ENCODE measurements at places on chromosomes 7 and 10.

DNA sequence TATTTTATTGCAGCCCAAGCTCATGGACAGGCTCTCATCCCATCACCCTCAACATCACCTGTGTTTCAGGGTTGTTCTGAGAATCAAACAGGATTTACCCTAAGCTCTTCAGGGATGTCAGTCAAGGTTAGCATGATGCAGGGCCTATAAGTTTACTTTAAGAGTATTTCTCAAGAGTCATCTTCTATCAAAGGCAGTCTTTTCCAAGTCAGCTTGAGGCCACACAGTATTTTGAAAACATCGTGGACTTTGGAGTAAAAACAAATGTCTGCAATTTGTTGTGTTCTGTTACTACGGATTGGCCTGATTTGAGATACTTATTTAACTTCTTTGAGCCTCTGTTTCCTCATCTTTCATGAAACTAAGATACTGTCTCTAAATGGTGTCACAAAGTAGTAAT lies 42.0 kb upstream of the NRP1 start:
- DNase-seq: no peak

GRCh38 chr7:29975561-29975960 lies 14.0 kb downstream of the SCRN1 start:
- DNase-seq: no peak

GRCh38 chr7:356087-356486 lies 66.1 kb downstream of the FOXL3 start:
- DNase-seq: no peak

DNA sequence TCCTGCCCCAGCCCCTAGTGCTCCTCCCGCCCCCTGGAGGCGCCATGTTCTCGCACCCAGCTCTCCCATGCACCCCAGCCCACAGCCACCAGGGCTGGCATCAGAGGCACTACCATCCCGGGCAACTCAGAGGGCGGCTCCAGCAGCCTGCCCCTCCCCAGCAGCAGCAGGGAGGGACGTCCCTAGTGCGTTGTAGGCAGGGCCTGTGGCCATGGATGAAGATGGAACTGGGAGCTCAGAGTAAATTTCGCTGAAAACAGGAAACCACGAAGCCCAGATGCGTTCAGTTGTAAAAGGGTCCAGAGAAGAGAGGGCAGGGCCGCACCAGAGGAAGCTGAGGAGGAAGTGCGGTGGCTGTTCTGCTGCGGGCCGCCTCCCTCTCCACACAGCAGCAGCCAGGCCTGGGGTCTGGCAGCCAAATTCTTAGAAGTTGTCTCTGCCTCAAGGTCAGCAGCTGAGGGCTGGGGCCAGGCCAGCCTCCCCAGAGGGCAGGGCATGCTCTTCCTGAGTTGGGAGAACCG lies 24.6 kb downstream of the VSIR start:
- DNase-seq: peak; percentile 58

DNA sequence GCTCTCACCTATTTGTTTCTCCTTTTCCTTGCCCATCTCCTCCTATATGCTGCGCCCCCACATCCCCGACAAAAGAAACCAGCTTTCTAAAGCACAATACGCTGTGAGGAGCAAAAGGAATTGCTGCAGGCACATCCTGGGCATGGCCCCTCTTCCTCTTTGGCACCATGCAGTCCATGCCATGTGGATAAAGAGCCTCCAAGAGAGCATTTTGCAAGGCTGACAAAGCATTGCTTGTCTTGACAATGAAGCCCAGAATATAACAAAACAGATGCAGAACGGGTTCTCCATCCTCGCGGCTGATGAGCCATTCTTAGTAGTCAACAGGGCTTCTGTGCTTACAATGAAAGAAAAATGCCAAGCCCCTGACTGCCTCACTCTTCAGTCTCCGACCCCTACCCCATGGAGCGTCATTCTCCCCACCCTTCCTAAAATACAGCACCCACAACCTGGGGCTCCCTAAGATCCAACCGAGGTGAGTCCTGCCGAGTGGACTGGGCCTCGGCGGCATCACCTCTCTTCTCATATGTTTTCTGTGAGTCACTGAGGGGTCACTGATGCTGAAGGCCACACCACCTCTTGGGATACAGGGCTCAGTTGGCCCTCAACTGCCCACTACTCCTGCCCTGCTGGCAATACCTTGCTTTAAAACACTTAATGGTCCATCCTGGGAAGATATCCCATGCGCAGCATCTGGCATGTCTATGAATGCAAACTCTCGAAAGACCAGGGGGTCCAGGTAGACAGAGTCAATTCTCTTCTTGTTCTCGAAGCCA lies 47.5 kb downstream of the GSDME start:
- no peak for DNase-seq

DNA sequence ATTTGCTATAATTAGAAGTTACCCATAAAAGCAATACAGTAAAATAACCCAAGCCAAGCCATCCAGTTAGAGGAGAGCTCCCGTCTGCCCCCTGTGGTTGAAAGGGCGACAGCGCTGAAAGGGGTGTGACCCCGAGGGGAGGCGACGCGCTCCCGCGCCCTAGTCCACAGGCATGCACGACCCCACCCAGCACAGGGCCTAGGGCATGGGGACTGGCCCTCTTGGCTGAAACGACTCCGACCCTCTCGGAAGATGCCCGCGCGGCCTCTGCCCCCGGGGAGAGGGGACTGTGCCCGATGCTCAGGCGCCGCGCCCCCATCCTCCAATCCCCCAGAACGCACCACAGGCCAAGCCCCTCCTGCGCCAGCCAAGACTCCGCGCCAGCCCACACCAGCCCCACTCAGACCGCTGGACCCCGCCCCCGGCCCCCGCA lies 64.0 kb downstream of the CSGALNACT2 start:
- peak; percentile 62 for DNase-seq

DNA sequence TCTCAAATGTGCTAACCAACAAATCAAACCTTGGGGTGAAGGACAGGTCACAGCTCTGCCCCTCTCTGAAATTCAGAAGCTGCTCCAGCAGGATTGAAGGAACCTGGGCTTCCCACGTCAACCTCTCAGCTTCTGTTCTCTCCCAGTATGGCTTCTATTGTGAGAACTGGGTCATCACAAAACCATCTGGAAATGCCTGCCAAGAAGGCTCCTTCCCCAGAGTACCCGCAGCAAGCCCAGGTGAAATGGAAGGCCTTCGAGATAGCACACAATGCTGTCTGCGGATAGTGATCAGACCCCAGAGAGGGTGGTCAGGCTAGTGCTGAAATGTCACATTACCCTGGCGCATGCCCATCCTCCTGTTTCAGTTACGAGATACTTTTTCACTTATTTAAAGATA lies 16.4 kb upstream of the PROSER2 start:
- DNase-seq: no peak

- DNase-seq: no peak
Measured at GRCh38 chr10:112394475-112394875, 20.6 kb downstream of the ACSL5 start.

GRCh38 chr7:22601408-22601807 lies 101.4 kb upstream of the STEAP1B start:
- DNase-seq: no peak

DNA sequence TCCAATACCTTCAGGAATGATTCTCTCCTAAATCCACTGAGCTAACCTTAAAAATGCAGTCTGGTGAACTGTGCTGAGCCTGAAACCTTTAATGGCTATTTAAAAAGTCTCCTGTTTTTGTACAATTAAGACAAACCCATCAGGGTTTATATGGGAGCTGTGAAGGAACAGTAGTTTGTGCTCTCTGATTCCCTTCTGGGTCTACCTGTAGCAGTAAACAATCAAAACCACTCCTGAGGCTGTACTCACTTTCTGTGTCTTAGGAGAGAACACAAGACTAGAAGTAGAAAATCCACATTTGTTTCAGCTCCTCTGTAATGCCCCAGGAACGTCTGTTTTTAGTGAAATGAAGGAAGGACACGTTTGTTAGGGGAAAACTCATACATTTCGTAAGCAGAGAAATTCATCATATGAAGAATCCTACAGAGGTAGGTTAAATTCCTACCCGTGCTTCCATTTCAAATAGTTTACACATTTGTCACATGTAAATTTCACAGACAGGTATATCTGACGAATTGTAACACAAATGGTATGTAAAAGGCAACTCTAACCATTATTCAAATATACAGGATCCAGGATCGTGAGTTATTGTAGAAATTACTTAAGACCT lies 2.6 kb downstream of the CUX1 start:
- DNase-seq: no peak

GRCh38 chr10:67550838-67551402 lies 145.1 kb downstream of the CTNNA3 start:
- DNase-seq: no peak

DNA sequence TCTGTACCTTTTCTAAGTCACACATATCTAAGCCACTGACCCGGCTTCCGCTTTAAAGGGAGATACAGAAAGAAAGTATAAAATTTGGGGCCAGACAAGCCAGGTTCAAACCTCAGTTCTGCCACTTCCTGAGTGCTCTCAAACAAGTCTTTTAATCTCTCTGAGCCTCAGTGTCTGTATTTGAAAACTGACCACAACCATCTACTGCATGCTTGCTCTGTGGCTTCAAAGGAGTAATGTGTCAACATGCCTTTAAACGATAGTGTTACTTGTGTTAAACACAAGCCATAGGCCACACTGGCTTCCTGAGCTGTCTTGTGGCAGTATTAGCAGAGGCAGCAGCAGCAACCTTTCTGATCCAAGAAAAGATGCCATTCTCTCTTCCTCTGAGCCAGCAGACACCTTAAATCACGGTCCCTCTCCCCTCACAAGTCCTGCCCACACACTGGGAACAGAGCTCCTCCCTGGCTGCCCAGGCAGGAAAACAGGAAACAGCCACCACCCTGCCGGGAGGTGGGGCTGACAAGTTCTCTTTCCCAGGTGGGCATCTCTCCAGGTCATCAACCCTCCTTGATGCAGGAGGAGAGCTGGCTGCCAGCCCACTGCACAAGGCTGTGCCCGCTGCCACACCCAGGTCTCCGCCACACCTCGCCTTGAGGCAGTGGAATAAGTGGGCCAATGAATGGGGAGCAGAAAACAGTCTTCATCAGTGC lies 10.7 kb downstream of the HIP1 start:
- no peak for DNase-seq

- DNase-seq: no peak
Measured at GRCh38 chr7:141463986-141464385, 87.2 kb upstream of the AGK start.

DNA sequence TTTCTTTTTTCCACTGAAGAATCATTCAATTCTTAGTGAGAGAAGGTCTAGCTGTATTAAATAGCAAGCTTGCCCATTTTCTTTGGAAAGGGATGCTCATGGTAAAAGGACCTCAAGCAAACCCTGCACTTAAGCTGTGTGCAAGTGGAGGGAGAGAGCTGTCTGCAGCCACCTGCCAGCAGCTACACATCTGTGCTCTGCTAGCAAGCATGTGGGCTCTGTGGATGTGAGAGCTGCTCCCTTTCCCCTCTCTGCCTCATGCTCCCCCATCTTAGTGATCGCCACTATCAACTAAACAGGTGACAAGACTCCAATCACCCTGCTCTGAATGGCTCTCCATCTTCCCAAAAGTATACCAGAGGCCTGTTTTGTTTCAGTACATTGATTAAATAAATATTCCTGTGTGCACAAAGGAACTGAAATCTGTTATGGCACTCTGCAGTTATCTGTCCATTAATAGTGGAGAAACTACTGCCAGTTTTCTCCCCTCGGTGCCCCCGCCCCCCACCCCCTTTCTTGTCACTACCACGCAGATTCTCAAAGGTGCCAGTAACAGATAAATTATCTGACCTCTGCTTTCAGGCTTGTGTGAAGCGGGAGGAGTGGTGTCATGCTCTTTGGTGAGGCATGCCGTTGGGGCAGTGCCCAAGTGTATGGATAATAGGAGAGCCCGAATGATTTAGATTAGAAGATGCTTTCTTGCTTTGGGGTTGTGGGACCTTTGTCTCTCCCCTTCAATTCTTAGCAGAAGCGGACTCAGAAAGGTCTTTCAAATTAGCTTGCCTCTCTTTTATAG lies 26.4 kb downstream of the AUTS2 start:
- no peak for DNase-seq

DNA sequence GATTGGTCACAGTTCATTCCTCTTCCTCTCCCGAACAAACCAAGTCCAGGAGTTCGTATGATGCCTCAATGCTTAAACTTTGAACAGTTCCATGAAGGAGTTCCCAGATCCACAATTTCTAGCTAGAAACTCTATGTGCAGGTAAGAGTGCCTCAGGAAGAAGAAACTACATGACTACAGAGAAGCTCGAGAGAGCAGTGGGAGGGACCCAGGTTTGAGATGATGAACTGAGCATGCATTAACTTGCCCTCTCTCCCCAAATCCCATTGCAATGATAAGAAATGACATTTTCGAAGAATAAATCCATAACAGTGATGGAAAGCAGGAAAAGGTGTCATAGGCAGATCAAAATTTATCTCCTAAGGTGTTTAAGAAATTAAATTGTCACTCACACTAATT lies 140.6 kb upstream of the JCAD start:
- DNase-seq: no peak

DNA sequence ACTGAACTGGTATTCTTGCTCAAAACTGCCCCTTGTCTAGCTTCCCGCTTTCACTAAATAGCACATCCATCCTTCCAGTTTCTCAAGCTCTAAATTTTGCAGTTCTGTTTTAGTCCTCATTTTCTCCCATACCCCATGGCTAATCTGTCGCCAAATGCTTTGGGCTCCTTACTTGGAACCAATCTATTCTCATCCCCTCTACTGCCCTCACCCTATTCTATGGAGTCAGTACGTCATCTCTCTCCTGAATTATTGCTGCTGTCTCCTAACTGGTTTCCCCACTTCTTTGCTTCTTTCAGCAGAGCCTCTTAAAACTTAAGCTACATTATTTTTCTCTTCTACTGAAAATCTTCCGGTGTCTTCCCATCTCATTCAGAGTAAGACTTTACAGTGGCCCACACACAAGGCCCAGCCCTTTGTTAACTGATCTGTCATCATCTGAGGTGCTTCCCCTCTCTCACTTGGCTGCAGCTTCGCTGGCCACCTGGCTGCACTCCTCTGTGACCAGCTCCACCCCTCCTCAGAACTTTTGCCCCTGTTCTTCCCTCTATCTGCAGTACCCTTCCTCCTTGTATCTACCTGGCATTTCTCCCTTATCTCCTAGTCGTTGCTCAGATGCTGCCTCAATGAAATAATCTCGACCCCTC lies 9.9 kb downstream of the STARD3NL start:
- DNase-seq: no peak

DNA sequence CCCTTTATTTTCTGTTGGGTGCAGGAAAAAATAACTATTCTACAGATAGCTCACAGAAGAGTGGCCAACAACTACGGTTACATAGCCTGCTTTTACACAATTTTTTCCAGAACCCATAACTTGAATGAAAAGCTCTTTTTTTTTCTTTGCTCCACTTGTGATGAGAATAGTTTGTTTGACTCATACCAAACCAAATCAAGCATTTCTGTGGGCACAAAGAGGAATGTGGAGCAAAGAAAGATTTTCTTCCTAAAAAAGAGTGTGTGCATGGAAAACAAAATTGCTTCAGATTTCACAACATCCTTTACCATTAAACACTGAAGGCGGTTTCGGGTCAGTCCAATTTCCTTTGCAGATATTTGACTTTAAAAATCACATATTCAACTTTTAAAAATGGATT lies 54.8 kb upstream of the RAB11FIP2 start:
- DNase-seq: no peak

DNA sequence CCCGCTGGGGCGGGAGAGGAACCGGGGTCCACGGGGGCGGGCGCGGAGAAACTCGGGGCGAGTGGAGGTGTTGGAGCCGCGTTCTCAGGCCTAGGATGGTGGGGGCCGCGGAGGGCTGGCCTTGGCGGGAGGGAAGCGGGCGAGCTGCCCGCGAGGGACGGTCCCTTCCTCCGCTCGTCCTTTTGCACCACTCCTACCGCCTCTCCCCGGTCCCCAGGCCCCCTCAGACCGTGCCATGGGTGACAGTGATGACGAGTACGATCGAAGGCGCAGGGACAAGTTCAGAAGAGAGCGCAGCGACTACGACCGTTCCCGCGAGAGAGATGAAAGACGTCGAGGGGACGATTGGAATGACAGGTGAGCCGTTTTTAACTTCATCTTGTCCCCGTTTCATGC lies 451 bp downstream of the SRRT start:
- no peak for DNase-seq

- DNase-seq: no peak
Measured at GRCh38 chr7:119724041-119724792, 548.8 kb upstream of the KCND2 start.

All from activated CD8-positive, alpha-beta memory T cell treated with anti-CD3 and anti-CD28 coated beads, Interleukin-2, amount 50 U/mL, for 4 hours (primary cell).